ENCODE measurements at places on chromosomes 7 and 10.

DNA sequence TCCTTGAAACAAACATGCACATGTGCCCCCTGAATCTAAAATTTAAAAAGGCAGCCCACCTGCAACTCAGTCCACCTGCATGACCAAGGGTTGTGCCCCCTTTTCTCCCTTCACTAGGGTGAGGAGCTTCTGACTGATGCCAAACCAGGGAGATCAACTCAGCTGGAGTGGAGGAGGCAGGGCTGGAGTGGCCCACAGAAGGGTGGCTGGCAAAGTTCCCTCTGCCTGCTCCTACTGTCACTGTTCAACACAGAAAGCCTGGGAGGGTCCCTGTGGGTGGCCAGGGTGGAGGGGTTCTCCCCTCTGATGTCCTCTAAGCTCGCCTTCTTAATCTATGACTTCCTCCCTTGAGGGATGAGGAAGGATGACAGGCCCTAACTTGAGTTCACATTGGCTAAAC, 55.7 kb upstream of the ANTXRL start:
- DNase-seq: no peak

DNA sequence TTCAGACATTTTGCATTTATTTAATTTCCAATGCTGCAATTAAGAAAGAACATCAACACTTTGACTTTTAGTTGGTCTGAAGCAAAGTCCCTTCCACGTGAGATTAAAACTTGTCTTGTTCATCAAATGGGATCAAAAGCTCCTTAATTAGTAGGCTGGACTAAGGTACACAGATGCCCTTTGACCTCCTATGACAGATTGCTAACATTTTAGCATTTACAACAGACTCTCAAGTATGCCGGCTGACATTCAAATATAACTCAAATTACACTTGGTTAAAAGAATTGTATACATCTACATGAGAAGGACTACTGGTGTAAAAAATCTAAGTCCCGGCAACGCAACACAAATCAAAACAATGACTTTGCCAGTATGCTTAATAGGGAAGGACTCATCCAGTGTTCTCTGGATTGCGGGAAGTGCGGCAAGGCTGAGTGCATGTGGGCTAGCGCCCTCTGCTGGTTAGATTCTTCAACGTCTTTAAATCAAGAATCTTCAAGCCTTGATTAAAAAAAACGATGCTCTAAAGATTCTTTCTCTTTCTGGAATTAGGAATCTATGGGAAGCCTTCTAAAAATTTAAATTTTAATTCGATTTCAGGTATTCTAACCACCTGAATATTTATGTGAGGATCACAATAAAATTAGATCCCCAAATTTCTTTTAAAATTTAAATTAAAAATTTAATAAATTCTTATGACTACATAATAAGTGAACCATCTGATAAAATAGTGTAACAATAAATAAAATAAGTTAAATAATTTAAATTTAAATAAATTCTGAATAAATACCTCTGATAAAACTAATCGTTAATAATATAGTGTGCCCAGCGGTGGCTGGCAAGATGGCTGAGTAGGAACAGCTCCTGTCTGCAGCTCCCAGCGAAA, 444.7 kb downstream of the DGKB start:
- no peak for DNase-seq

DNA sequence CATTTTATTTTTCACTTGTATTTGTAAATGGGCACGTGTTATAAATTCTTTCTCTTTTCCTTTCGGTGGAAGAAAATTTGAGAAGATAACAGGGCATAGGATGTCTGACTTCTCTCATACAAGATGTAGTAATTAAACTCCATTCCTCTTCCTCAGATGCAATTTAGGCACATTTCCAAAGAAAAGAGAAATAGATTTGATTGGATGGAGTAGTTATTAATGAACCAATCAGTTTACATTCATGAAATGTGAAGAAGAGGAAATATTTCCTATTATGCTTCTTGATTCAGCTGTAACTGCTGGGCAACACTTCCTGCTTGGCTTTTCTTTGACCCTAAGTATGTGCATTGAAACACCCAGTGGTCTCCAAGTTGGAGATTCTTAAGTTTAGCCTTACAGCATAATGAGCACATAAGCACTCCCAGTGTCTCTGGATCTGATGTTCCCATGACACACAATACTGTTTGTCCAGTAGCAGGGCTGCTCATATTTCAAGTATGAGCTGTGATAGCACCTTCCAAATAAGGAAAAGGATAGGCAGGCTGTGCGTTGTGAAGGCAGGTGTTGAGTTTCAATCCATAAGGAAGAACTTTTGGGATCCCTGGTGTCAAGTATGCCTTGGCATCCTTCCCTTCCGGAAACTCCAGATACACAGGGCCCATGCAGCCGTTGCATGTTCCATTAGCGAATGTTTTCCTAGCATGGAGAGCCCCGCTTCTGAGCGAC, 33.4 kb upstream of the COBL start:
- no peak for DNase-seq

DNA sequence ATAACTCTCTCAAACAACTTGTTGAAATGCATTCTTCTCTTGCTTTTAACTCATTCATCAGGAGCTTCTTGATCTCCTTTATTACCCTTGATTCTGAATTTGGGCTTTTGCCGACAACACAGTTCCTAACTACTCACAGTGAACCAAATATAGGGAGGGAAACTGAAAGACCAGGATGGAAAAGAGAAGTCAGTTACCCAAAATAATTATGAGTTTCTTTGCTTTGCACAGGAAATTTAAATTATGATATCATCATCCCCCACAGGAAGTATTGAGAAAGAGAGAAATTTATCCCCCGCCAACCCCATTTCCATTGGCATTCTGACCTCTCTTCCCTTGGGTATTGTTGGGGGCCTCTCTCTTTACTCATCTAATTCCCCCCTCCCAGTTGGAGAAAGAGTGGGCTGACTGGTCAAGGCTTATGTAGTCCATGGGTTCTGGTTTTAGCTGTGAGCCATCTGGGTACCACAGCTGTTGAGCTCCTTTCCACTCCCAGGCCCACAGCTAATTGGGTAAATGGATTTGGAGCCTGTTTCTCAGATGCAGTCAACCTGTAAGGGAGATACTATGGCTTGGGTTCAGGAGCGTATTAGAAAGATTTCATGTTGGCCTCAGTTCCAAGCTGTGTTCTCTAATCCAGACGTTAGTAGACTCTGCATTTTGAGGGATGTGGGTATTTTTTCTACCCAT, 109.0 kb downstream of the FZD1 start:
- DNase-seq: no peak

DNA sequence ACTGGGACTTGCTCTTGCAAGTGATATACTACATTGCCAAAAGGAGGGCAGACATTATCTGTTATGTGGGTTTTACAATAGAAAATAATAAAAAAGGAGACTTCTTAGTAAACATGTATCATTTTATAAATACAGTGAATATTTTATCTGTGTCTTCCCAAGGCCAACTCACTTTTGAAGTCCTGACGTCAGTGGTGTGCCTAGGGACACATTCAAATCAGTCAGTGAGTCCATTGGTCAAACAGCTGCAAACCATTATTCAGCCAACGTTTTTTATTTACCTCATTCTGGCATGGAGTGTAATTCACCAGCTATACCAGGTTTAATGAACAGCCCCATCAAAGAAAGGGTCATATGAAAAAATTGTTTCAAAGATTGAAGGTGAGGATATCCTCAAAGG, 263.7 kb downstream of the IPMK start:
- DNase-seq: no peak

DNA sequence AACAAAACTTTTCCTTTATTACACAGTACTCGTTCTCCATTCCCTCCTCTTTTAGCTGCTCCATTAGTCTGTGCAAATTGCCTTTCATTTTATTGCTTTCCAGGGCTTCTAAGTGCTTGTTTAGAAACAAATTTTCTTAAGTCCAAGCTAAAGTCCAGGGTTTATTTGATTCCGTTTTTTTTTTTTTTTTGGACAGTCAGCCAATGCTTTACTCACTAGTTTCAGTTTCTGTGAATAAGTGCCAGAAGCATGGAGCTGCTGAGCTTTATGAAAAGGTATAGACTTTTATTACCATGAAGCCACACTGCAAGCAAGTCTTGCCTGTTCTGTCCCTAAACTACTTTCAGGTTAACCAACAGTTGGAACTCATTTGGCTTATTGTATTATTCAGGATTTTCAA, 455.0 kb downstream of the GFRA1 start:
- no peak for DNase-seq

All from stimulated activated CD4-positive, alpha-beta T cell treated with anti-CD3 and anti-CD28 coated beads, Interleukin-15, amount 100 ng/mL, for 1 hour (primary cell).